ENCODE measurements at places on chromosomes 5 and 9. TPM values are rescaled to one million over a fixed set of nuclear protein-coding genes. Genes with fewer than 3 reads are reported as not detected.

Gene KIAA0825
- total RNA-seq: 2.0 TPM

Gene PCDHAC1
- total RNA-seq: 0.07 TPM

Gene LPAR1
- 22.9 TPM for total RNA-seq

Gene FBXL7
- total RNA-seq: 1.2 TPM

Measured in airway epithelial cell (primary cell).